SK-N-DZ (cell line): ENCODE measurements at places on chromosomes 4 and X.
A peak's percentile ranks its signal among the peaks of the same experiment; 100 is the strongest.

GRCh38 chr4:76696109-76696508 is 201.8 kb downstream of the SOWAHB start:
- peak; percentile 8 for DNase-seq

DNA sequence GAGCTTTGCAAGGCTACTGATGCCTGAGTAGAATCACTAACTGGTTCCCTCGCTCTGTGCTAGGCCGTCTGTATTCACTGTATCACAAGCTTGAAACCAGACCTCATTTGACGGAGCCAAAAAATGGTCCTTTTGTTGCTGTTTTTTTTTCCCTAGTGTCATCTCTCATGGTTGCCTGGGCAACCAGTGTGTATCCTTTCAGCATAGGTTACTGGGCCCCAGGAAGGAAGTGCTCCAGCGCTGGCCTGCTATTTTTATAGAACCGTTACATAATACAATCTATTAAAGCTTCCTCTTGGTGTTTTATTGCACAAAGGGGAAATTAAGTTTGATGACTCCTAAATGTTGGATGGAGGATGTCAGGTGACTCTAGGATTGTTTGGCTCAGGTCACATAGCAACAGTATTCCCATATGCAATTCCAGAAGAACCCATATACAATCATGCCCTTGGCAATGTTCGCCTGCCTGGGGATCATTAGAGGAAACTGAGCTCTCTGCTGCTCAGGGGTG is 220.4 kb downstream of the SPRY1 start:
- peak; percentile 28 for DNase-seq

GRCh38 chr4:177077095-177077971 is 232.3 kb upstream of the NEIL3 start:
- DNase-seq = no peak

DNA sequence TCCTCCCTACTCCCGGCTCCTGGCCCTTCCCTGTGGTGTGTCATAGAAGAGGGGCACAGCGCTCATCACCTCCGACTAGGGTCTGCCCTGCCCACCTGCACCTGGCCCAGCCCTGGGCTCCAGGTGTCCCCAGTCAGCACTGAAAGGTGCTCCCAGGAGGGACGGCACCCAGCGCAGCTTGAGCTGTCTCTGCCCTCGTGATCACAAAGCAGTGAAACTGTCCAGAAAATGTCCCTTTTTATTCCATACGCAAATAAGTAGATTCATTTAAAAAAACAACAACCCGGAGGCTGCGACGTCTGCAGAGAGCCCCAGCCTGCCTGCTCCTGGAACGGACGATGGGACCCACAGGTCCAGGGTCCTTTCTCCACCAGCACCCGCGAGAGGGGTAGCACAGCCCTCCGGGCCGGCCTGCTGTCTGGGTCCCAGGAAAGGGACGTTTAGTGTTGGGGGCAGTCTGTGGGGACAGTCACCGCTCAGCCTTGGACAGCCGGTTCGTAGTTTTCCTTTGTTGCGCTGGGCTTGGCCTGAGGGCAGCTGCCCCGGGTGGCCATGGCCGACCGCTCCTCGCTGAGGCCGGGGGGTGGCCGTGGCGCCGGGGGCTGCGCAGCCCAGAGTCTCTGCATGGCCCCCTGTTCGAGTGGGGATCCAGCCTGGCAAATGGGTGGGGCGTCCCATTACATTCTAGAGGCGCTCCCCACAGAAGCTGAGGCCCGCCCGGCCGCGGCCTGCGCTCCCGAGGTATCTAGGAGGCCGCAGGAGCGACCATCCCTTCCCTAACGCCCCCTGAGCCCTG is 4.6 kb downstream of the HMX1 start:
- DNase-seq = no peak

DNA sequence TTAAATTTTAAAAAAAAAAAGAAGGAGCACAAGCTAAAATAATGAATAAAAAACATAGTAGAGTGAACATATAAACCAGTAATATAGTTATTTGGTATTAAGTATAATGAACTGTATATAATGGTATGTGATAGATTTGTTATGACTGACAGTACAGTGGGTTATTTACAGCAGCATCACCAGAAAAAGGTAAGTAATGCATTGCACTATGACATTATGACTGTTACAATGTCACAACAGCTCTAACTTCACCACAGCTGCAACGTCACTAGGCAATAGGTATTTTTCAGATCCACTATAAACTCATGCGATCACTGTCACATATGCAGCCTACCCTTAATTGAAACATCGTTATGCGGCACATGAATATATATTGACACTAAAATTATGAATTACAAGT is 72.5 kb downstream of the COX7B2 start:
- no peak for DNase-seq

GRCh38 chrX:15301924-15302323 is 13.5 kb downstream of the ASB11 start:
- no peak for DNase-seq

DNA sequence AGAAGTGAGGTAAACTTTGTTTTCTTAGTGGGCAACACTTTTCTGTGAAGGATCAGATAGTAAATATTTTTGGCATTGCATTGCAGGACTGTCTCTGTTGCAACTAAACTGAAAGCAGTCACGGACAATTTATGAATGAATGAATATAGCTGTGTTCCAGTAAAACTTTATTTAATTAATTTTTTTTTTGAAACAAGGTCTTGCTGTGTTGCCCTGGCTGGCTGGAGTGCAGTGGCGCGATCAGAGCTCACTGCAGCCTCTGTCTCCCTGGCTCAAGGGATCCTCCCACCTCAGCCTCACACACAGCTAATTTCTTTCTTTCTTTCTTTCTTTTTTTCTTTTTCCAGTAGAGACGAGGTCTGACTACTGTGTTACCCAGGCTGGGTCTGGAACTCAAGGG is 15.8 kb downstream of the RBM10 start:
- DNase-seq = no peak

DNA sequence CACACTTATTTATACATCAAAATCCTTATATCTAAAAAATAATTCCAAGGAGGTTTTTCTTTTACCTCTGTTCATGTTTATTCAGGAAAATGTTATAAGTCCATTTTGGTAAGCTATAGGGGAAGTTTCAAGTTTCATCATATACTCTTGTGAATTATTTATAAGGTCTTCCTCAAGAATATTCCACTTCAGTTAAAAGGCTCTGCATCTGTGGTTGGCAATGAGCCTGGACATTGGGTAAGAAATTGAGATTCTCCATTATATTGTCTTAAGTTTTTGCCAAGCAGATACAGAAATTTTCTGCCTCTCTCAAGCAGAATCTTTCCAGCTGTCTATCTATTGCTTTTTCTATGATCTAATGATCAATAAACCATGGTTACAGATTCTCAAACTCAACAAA is 641.9 kb downstream of the NLGN4X start:
- no peak for DNase-seq

DNA sequence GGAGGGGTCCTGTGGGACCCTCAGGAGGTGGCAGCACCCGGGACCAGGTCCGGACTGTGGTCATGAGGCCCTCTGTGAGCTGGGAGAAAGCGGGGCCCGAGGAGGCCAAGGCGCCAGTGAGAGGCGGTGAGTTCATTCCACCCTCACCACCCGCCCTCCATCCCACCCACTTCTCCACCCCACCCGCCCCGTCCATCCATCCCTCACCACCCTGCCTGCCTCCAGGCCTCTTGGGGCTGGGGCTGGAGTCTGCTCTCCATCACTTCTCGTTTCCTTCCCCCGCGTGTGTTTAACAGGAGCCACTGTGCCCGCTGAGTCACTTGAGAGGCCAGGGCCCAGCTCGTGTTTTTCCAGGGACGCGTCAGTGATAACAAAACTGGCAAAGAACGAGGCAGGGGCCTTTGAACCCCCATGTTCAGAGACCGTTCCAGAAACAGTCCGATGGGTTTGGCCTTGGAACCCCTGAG is 6.2 kb downstream of the SH3TC1 start:
- no peak for DNase-seq

GRCh38 chr4:8709729-8710360 is 117.3 kb downstream of the CPZ start:
- DNase-seq = no peak

GRCh38 chr4:56684320-56685050 is 3.4 kb upstream of the HOPX start:
- no peak for DNase-seq

DNA sequence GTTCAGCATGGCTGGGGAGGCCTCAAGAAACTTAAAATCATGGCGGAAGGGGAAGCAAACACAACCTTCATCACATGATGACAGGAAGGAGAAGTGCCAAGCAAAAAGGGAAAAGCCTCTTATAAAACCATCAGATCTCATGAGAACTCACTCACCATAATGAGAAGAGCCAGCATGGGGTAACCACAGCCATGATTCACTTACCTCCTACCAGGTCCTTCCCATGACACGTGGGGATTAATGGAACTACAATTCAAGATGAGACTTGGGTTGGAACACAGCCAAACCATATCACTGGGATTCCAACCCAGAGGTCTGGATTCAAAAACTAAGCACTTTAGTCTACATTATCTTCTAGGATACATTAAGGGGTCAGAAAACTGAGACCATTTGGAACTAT is 609.6 kb upstream of the SPANXN1 start:
- no peak for DNase-seq

GRCh38 chrX:11241720-11242119 is 51.5 kb upstream of the AMELX start:
- DNase-seq = no peak

GRCh38 chr4:124118061-124118460 is 594.5 kb downstream of the ANKRD50 start:
- no peak for DNase-seq

DNA sequence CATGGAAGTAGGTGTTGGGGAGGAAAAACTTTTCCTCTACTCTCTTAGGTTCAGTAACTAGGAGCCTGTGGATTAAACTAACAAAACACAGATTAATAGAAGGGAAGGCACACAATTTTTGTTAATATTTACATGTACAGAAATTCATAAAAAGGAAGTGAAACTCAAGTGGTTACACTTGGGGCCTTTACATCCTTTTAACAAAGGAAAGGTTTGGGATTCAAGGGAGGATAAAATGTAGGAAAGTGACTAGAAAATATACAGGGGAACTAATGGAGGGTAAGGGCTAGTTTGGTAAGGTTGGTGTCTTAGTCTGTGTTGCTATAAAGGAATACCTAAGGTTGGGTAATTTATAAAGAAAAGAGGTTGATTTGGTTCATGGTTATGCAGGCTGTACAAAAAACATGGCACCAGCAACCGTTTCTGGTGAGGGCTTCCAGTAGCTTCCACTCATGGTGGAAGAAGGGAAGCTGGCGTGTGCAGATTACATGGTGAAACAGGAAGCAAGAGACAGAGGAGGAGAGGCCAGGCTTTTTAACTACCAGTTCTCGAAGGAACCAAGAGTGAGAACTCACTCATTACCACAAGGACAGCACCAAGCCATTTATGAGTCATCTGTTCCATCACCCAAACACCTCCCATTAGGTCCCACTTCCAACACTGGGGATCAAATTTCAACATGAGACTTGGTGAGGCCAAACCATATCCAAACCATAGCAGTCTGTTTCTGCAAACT is 124.4 kb downstream of the CHRDL1 start:
- no peak for DNase-seq

DNA sequence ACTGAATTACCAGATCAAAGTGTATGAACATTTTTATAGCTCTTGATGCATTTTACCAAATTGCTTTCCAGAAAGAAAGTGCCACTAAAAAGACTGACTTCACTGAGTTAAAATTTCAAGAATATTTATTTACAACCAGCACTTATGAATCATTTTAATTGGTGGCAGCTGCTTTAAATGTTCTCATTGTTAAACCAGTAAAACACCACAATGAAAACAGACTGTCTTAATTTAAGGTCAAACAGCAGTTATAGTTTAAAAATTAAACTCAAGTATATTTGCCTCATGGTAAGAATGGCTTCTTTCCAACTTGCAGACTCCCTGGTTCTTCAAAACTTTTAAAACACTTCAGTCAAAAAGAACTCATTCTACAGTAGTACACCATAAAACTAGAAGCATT is 36.9 kb downstream of the AMMECR1 start:
- no peak for DNase-seq

- no peak for DNase-seq
These were observed 135.1 kb downstream of the ARHGAP6 start for GRCh38 chrX:11530621-11531020.

- DNase-seq = no peak
These were observed 242.3 kb upstream of the GPRIN3 start for GRCh38 chr4:89549907-89550306.

GRCh38 chr4:118351851-118352827 is 664 bp downstream of the PRSS12 start:
- peak; percentile 48 for DNase-seq

DNA sequence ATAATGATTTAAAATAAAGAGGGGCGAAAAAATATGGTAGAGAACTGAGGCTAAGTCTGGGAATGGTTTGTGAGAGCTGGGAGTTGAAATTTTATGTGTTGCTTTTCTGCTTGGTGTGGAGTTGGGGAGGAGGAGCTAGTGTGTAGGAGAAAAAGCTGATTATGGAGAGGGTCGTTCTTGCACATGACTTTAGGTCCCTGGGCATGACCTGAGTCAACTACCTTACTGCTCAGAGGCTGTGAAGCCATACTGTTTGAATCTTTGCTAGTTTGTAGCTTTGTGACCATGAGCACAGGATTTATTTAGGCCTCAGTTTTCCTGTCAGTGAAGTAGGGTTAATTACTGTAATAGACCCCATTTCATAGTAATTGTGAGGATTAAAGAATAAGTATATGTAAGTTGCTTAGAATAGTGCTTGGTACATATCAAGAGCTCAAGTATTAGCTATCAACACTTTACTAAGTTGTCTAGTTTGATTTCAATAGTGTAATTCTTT is 78.6 kb downstream of the KDM6A start:
- no peak for DNase-seq

GRCh38 chr4:180314972-180315371 is 1928.2 kb upstream of the TENM3 start:
- no peak for DNase-seq
